Activated T-cell treated with anti-CD3 and anti-CD28 coated beads, Interleukin-2, amount 50 U/mL, for 72 hours (primary cell): ENCODE measurements at places on chromosomes 12 and 14. TPM values are rescaled to one million over a fixed set of nuclear protein-coding genes. Genes with fewer than 3 reads are reported as not detected.

DNA sequence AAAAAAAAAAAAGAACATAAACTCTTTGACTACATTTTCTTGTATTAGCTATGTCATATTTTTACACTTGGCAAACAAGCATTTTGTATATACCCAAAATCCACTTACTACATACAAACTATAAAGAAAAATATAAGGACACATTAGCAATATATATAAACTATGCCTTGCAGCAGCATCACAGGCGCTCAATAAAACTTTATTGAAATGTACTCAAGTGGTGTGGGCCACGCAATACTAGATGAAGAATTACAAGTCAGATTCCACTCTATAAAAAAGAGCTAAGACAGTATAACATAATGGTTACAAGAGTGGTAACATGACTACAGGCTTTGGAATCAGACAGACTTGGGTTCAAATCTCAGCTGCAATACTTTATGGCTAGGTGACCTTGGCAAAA lies 3.1 kb upstream of the AP4S1 start:
- no peak for DNase-seq

DNA sequence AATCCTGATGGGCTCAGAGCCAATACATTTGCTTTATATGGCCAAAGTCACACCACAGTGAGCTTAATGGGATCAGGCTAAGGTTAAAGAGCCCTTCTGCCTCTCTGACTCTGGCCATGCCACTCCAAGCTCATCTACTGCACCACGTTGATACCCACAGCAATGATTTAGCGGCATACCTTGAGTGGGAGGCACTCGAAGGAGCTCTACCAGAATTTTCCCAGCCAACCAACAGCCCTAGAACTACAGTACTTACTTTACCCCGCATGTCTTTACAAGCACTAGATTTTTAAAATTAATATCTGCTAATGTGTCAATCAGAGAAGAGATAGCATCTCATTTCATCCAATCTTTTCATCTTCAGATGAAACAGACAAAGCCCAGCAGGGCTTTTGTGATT lies 300.5 kb downstream of the GRIN2B start:
- no peak for DNase-seq

Gene MFAP5
- not detected for total RNA-seq

DNA sequence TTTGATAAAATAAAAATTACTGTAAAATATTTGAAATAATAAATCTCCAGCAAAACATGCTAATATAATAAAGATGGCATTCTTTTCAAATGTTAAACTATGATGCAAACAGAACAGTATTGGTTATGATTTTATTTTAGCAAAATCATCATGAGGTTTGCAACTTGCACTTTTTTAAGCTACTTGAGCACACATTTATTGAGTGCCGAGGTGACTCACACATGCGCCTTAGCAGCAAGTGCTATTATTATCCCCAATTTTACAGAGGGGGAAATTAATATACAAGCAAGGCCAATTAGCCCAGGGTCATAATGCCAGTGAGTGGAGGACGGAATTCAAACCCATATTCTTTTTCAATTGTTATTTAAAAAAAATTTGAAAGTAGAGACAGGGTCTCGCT lies 7.3 kb downstream of the DYRK4 start:
- no peak for DNase-seq

Gene FBLN5
- total RNA-seq, result 5.6 TPM

Gene ENDOU
- total RNA-seq, result 0.44 TPM

GRCh38 chr12:3557116-3557697 lies 66.2 kb downstream of the PRMT8 start:
- DNase-seq, result no peak

DNA sequence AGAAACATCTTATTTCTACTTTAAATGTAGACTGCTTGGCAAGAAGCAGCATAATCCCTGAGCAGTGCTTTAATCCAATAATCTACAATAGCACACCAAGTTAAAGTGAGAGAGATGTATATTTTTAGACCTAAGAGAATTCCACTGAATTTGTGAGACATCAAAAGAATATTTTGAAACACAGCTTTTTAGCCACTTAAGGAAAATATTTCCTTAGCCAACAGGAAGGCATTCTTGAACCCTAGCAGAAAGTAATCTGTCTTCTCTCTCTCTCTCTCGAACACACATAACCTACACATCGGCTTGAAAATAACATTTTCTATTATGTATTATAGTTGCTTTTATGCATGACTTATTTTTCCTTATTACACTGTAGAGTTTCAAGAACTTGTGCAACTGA lies 34.0 kb downstream of the KITLG start:
- DNase-seq, result no peak

DNA sequence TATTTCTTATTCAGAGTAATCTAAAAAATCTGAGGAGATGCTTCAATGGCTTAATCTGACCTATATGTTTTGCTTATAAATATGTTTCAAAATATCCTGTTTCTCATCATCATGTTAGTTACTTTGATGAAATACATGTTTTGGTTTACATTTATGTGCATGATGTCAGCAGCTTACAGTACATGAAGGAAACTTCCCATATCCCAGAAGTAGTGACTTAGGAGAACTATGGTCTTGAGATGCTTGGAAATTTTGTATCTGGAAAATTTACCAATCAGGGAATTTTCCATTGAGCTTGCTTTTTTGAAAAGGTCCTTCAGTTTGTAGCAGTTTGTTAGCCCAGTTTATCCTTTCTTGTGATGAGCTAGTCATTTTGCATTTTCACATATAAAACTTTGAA lies 73.3 kb downstream of the RASSF8 start:
- DNase-seq, result no peak

DNA sequence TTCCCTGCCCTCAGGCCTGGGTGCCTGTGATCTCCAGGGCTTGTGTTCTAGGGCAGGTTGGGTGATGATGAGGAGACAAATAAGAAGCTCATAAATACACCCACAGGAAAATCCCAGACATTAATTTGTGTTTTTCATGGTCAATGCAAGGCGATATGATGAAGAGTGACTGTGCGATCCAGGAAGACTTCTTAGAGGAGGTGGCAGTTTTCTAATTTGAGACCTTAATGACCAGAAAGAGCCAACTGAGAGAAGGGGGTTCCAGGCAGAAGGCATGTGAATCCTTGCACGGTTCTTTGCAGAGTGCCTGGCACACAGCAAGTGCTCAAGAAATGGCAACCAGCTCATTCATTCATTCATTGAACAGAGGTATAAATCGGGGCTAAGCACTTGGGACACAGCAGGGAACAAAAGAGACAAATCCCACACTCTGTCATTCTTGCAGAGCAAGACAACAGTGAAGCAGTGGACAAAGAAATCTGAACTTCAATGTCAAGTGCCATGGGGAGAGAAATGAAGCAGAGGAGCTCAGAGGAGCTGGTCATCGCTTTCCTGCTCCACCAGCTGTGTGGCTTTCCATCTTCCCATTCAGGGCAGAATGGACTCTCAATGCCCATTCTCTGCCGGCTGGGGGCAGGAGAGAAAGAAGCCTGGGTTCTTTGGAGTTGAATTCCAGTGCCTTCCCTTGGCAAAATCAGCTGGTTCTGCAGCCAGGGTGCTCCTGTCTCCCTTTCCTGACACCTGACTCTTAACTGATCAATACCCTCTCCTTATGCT lies 128.3 kb downstream of the AACS start:
- no peak for DNase-seq

DNA sequence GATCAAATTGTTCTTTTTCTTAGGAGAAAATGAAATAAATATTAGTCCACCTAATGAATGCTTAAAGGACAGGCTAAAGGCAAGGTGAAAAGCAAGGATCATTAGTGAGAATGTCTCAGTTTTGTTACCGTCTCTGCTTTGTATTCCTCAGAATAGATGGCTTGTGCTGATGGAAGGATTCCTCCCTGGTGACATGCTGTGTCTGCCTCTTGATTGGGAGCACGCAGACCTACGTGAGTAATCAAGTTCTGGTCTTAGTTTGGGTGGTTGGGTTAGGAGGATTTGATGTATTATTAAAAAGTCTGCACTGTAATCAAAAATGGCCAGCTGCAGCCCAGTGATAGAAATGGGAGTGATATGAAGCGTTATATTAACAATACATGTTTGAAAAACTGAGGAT lies 78.8 kb upstream of the RTL1 start:
- no peak for DNase-seq

Gene TBX5
- not detected for total RNA-seq

- DNase-seq, result no peak
These were observed 24.6 kb upstream of the ITPR2 start for GRCh38 chr12:26857465-26858176.

- no peak for DNase-seq
These were observed 27.3 kb downstream of the ZC3H14 start for GRCh38 chr14:88590173-88590572.

GRCh38 chr12:2613326-2614073 lies 181.3 kb upstream of the FKBP4 start:
- DNase-seq, result peak; percentile 79

DNA sequence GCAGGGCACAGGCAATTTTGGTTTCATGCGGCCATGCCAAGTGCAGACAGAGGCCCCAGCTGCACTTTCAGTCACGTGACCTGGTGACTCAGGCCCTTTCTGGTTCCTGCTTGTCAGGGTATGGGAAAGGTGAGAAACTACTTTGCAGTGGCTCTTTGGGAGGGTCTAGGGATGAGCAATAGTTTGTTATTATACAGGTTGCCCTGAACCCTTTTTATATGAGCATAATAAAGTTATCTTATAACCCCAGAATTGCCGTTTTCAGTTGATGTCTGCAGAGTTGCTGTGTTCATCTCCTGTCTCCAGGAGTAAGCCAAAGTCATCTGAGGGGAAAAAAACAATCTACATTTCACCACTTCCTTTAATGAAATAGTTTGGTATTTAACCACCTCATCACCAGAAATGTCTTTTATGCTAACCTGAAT lies 30.9 kb upstream of the EMP1 start:
- DNase-seq, result peak; percentile 89

GRCh38 chr12:15601210-15601800 lies 187.9 kb downstream of the EPS8 start:
- no peak for DNase-seq

GRCh38 chr12:75452675-75453330 lies 27.8 kb upstream of the GLIPR1 start:
- no peak for DNase-seq

DNA sequence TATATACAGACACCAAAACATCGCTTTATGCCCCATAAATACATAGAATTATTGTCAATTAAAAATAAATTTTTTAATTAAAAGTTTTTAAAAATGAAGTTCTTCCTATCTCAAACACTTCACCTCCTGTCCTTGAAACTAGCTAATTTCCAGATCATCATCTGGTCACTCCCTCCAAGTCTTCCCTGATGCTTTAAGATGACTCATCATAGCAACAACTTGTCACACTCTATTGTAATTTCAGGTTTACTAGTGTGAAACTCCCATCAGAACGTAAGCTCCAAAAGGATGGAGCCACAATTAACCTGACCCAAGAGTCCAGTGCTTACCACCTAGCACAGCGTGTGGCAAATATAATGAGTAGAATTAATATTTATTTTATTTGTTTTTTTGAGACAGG lies 16.3 kb downstream of the GXYLT1 start:
- no peak for DNase-seq

- no peak for DNase-seq
These were observed 39.3 kb downstream of the DLK1 start for GRCh38 chr14:100765991-100766390.

DNA sequence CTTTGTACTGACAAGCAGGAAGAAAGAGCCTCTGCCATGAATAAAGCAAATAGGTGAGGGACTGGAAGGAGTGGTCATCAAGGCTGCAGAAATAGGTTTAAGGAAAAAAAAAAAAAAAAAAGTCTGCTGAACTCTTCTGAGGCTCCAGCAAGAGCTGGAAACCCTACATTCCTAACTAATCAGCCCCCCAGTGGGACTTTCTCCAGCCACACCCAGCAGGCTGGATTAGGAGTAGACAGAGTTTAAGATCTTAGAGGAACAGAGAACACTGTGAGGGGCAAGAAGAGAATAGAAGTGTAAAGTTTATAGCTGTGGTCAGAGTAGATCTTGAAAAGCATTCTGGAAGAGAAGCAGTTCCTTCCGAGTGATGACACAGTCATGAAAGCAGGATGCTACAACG lies 66.4 kb downstream of the ATXN2 start:
- no peak for DNase-seq

Gene TBC1D30
- total RNA-seq, result 0.14 TPM

GRCh38 chr14:28608851-28609828 lies 157.4 kb upstream of the FOXG1 start:
- DNase-seq, result peak; percentile 20

DNA sequence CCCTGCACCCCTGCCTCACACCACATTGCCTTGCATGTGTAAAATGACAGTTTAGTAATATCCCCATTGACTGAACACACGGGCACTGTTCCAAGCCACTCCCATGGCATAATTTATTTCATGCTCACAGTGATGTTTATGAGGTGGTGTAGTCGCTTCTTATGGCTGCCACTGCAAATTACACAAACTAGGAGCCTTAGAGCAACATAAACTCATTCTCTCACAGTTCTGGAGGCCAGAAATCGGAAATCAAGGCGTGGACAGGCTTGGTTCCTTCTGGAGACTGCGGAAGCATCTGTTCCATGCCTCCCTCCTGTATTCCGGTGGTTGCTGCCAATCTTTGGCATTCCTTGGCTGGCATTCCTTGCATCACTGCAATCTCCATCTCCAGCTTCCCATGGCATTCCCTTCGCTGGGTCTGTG lies 97.3 kb downstream of the RIN3 start:
- no peak for DNase-seq

DNA sequence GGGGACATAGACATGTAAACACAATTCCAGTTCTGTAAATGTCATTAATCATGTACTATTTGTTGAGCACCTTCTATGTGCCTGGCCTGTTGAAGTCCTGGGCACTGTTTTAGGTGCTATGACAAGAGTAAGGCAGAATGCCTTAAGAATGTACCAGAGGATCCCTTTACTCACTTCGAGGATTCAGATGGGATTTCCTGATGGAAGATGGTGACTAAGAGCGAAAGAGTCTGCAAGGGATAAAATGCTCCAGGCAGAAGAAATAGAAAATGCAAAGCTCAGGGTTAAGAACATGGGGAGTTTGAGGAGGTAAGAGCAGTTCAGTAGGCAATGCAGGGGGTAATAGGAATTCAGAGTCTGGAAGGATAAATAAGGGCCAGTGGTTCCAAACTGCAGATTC lies 671.3 kb upstream of the TBX3 start:
- DNase-seq, result no peak

DNA sequence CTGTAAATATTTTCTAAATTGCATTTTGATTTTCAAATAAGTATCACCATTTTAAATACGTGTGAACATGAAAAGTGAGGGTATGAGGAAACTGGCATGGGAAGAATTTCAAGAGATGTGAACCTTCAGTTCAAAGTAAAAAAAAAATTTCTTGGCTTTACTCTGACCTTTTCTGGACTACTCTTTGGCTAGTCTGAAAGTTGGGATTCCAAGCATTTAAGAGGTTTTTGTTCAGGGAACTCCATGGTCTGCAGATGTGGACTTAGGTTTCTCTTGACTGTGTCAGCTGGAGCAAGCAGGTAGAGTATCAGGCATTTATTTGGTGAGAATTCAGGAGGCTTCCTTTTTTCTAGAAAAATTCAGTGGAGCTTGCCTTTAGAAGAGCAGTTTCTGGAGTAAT lies 311.6 kb downstream of the LRIG3 start:
- no peak for DNase-seq

Gene MSRB3
- total RNA-seq, result 0.16 TPM

DNA sequence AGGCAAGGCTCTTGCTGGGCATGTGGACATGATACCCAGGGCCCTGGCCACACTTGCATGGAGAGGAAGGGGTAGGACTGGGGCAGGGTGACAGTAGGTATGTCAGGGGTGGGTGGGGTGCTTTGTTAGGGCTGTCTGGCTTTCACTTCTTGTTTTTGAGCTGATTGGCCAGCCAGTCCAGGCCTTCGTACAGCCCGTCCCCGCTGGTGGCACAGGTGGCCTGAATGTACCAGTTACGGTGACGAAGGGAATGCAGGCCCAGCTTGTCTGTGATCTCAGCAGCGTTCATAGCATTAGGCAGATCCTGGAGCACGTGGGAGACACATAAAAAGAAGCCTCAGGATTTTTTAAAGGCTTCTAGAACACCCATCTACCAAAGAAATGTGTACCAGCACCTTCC lies 13.5 kb upstream of the FKBP11 start:
- DNase-seq, result no peak
